Dorsolateral prefrontal cortex (tissue), 122 donors: ENCODE measurements at places on chromosomes 5 and 9. TPM values are rescaled to one million over a fixed set of nuclear protein-coding genes. Genes with fewer than 3 reads are reported as not detected.

GRCh38 chr5:90135779-90136378, 273.7 kb downstream of the CETN3 start:
- DNase-seq = no peak

DNA sequence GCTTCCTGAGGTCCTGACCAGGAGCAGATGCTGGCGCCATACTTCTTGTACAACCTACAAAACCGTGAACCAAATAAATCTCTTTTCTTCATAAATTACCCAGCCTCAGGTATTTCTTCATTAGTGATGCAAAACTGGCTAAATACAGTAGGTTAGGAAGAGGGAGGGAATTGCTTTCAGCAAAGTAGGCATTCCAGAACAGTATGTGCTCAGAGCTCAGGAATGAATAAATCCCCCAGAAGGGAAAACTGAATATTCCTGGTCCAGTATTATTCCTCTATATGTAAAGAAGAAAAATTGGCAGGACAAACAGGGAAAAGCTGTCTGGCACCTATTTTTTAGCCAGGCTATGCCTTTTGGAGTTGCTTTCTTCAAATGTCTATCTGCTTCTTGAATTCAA, 577.1 kb downstream of the PSAT1 start:
- DNase-seq = no peak

DNA sequence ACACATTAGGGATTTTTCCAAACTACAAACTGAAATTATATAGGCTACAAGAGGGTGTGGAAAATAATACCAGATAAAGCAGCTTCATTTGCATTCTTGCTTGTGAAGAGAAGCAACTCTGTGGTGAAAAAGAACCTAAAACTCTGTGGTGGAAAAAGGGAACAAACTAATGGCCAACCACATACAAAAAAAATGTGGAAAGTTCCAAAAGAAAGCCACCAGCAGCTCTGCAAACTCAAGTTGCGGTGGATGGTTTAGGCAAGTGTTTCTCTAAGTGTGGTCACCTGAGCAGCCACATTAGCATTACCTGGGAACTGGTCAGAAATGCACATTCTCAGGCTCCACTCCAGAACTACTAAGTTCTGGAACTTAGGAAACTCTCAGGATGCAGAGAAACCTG, 586.4 kb downstream of the ACTL7B start:
- no peak for DNase-seq

CENPH gene
- total RNA-seq = 3.1 TPM

GRCh38 chr5:130068988-130069387, 164.7 kb downstream of the CHSY3 start:
- no peak for DNase-seq

- no peak for DNase-seq
Observed at GRCh38 chr5:52789378-52789777, 1.7 kb downstream of the ITGA1 start.

PCDHGB1 gene
- total RNA-seq = 13.4 TPM
